AG20443 (cell line): ENCODE measurements at places on chromosomes 5 and 9.

GRCh38 chr5:140631831-140632365 lies 1.1 kb downstream of the CD14 start:
- no peak for DNase-seq

- no peak for DNase-seq
These were observed 12.1 kb downstream of the PTGES2 start for GRCh38 chr9:128115187-128116103.

GRCh38 chr5:52725808-52726207 lies 61.9 kb upstream of the ITGA1 start:
- DNase-seq = no peak

DNA sequence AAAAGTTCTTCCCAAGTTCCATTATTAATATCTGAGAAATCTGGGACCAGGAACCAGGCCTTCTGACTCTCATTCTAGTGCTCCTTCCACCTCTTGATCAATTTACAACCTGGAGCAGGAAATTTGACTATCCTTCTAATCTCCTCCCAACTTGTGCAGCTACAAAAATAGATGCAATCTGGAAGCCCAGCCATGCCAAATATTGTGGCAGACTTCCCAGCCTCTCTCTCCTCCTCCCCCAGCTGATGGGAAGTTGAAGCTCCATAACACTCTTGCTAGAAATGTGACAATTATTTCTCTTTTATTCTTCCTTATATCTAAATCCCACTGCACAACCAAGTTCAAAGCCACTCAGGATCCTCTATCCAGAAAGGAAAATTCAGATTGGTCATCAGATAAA lies 252.1 kb downstream of the SEC61B start:
- DNase-seq = peak; percentile 54

DNA sequence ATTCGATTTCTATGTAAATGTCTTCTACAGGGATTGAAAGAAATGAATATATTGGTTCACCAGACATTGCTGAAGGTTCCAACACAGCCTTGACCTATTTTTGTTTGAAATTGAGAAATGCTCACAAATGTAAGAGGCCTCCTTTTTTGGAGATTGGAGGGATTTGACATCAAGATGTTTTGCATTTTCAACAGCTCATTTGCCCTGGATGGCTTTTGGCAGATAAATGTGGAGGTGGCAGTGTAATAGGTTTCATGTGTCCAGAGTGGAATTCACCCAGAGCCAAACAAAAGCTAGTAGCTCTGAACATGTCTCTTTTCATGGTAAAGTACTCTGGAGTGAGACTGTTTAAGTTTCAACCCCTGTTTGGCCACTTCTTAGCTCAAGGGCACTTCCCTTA lies 77.3 kb downstream of the PALM2AKAP2 start:
- peak; percentile 17 for DNase-seq

- peak; percentile 54 for DNase-seq
These were observed 30.7 kb downstream of the EXOC3 start for GRCh38 chr5:473551-474192.

DNA sequence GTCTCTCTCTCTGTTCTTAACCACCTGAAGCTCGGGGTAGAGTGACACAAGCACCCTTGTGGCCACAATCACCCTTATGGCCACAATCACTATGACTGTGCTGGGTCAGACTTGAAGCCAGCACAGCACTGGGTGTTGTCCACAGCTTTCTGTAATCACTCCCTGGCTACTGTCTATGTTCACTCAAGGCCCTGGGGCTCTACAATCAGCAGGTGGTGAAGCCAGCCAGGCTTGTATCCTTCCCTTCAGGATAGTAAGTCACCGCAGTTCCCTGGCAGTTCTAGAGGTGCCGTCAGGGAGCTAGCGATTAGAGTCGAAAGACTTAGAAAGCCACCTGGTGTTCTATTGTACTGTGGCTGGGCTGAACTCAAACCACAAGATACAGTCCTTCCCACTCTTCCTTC lies 44.2 kb downstream of the GDA start:
- no peak for DNase-seq
